ENCODE measurements at places on chromosomes 1 and 21.

- no peak for DNase-seq
These were observed 24.9 kb downstream of the USP25 start for GRCh38 chr21:15754640-15755039.

DNA sequence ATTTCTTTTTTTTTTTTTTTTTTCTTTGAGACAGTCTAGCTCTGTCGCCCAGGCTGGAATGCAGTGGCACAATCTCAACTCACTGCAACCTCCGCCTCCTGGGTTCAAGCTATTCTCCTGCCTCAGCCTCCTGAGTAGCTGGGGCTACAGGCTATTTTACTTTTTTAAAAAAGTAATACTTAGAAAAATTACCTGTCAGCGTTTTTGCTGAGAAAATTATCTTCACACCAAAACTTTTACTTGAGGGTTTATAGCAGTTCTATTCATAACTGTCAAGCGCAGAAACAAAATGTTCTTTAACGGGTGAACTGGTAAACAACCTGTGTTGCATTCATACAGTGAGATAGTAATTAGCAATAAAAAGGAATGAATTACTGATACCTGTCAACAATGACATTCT lies 1.5 kb upstream of the SLC25A24 start:
- no peak for DNase-seq

DNA sequence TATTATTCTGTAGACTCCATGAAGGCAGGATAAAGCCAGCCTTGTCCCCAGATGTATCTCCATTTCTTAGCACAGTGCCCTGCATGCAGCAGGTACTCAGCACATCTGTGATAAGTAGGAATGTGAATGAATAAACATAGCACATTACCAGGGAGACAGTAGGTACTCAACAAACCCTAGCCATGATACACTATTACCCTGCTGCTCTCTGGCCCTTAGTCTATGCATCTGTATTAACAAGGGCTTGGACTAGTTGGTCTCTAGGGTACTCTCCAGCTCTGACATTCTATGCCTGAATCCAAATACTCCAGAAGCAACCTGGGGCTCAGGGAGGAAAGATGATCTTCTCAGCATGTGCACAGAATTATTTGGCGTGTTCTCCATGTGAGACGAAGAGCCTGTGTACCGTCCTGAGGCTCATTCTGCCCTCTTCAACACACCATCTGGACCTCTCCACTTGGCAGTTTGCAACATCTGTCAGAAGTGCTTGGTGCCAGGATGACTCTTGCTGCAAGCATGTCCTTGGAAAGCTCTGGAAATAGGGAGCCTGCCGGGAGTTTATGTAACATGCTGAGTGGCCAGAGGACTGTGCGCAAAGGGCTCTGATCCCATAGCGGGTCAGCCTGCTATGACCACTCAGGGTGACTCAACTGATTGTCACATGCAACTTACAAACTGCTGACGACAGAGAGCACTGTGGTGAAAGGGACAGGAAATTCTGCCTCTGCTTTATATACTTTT lies 228.2 kb upstream of the USP24 start:
- DNase-seq = peak; percentile 56

GRCh38 chr1:53260631-53261247 lies 22.4 kb upstream of the MAGOH start:
- DNase-seq = no peak

All from omental fat pad (tissue), 4 donors.